A549 treated with Hydrocortisone at 1 μM for 4 hours (cell line): ENCODE measurements at places on chromosomes 3 and 15. TPM values are rescaled to one million over a fixed set of nuclear protein-coding genes. Genes with fewer than 3 reads are reported as not detected.

NPAP1 gene
- total RNA-seq = not detected in 5 replicates

DNAH12 gene
- total RNA-seq = 0.01 to 0.10 TPM (median 0.05 TPM) in 5 replicates

SLC7A14 gene
- not detected in 5 replicates for total RNA-seq

FANCD2OS gene
- total RNA-seq = not detected in 5 replicates

CTSH gene
- 41.7 to 45.7 TPM (median 44.2 TPM) in 5 replicates for total RNA-seq

VPS18 gene
- 20.7 to 24.0 TPM (median 22.8 TPM) in 5 replicates for total RNA-seq

KIF15 gene
- total RNA-seq = 7.6 to 12.1 TPM (median 8.6 TPM) in 5 replicates

SKOR1 gene
- 0.02 to 0.07 TPM (median 0.05 TPM) in 5 replicates for total RNA-seq

FBLN2 gene
- 1.8 to 3.3 TPM (median 2.5 TPM) in 5 replicates for total RNA-seq

ERICH6 gene
- 0.07 TPM in 1 of 5 replicates, not detected in the others for total RNA-seq

RASGRP1 gene
- 0.24 to 0.53 TPM (median 0.37 TPM) in 5 replicates for total RNA-seq

CCDC54 gene
- total RNA-seq = not detected in 5 replicates

NANOGP8 gene
- not detected in 5 replicates for total RNA-seq

FSIP1 gene
- 0.53 to 1.6 TPM (median 0.95 TPM) in 5 replicates for total RNA-seq

TMEM45A gene
- total RNA-seq = 1.8 to 2.4 TPM (median 2.2 TPM) in 5 replicates

PLIN1 gene
- total RNA-seq = 0.05 to 0.15 TPM (median 0.12 TPM) in 4 of 5 replicates, not detected in the other

RASGRF1 gene
- 0.17 to 0.43 TPM (median 0.34 TPM) in 5 replicates for total RNA-seq

CPLX3 gene
- total RNA-seq = 0.05 to 0.06 TPM in 2 of 5 replicates, not detected in the others

GOLGA6A gene
- 0.03 to 0.13 TPM (median 0.12 TPM) in 4 of 5 replicates, not detected in the other for total RNA-seq

AHSG gene
- total RNA-seq = 0.09 to 0.13 TPM (median 0.12 TPM) in 4 of 5 replicates, not detected in the other

NTRK3 gene
- total RNA-seq = 18.0 to 25.1 TPM (median 22.2 TPM) in 5 replicates

CPA3 gene
- not detected in 5 replicates for total RNA-seq

CPNE9 gene
- 0.10 to 0.30 TPM (median 0.18 TPM) in 5 replicates for total RNA-seq

HRG gene
- not detected in 5 replicates for total RNA-seq

RAB27A gene
- 8.8 to 12.1 TPM (median 12.0 TPM) in 5 replicates for total RNA-seq

COL6A5 gene
- total RNA-seq = not detected in 5 replicates

ZBBX gene
- total RNA-seq = not detected in 5 replicates

TGM4 gene
- total RNA-seq = 0.12 to 0.30 TPM (median 0.16 TPM) in 5 replicates

LDHAL6B gene
- not detected in 5 replicates for total RNA-seq

COL8A1 gene
- not detected in 5 replicates for total RNA-seq

GASK1A gene
- total RNA-seq = not detected in 5 replicates

TICRR gene
- total RNA-seq = 10.1 to 13.7 TPM (median 11.9 TPM) in 5 replicates

SCN5A gene
- 0.26 to 1.6 TPM (median 0.87 TPM) in 5 replicates for total RNA-seq

SLC2A2 gene
- total RNA-seq = not detected in 5 replicates

MNS1 gene
- total RNA-seq = 2.2 to 3.6 TPM (median 2.8 TPM) in 5 replicates

SUSD5 gene
- total RNA-seq = 2.7 to 5.1 TPM (median 3.4 TPM) in 5 replicates
